Activated effector memory CD4-positive, alpha-beta T cell treated with Interleukin-2 at 50 U/mL for 16 hours (primary cell): ENCODE measurements at places on chromosomes 6 and 20.
A peak's percentile ranks its signal among the peaks of the same experiment; 100 is the strongest.

DNA sequence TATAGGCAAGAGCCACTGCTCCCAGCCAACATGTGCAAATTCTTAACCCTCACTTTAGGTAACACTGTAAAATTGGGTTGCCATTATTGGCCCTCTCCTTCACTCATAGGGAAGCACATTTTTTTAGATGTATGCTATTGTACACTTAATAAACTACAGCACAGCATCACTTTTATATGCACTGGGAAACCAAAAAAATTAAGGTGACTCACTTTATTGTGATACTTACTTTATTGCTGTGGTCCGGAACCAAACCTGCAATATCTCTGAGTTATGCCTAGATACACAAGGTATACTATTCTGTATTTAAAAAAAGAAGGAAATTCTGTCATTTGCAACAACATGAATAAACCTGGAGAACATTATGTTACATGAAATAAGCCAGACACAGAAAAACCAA lies 40.5 kb downstream of the IPCEF1 start:
- DNase-seq: no peak

- DNase-seq: no peak
These were observed 25.8 kb downstream of the MAP7 start for GRCh38 chr6:136524339-136524935.

- DNase-seq: no peak
These were observed 425.5 kb downstream of the TENT5A start for GRCh38 chr6:81326881-81327561.

DNA sequence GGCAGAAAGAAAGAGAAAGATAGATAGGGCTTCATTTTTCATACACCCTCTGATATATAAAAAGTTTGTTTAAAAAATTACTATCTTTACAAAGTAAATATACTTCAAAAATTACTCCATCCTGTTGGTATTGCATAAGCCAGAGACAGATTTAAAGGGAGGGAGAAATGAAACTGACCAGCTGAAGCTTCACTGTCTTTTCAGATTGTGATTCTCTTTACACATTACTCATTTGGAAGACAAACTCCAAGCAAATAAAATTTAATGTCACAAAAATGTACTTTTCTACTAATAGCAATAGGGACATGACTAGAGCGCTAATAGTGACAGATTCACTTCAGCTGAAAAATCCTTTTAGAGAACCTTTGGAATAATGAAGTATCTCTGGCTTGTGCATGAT lies 38.6 kb upstream of the MARCKS start:
- no peak for DNase-seq

DNA sequence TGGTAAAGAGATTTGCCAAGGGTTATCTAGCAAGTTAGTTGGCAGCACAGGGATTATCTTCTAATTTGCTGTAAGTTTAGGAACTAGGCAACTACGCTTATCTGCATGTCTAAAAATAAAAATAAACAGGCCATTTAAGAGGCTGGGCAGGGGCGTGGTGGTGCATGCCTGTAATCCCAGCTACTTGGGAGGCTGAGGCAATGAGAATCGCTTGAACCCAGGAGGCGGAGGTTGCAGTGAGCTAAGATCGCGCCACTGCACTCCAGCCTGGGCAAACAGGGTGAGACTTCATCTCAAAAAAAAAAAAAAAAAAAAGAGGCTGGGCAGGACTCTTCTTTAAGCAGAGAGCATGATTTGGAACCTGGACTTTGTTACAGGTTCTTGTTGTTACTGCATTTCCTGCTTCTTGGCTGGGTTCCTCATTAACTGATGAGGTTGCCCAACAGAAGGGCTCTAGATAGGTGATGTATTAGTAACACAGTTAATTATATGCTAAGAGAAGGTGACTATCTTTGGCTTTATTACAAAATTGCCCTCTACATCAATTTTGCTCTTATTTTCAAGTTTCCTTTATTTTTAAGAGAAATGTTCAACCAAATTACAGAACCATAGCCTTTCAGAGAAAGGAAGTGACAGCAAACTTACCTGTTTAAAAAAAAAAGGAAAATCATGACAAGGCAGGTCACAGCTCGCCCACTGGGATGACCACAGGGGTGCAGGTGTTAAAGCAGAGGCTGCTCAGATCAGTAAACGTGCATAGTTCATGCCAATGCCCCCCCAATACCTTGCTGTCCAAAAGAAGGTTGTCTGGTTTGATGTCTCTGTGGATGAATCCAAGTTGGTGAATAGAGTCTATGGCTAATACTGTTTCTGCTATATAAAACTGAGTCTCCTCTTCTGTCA lies 32.5 kb downstream of the STK38 start:
- no peak for DNase-seq

- no peak for DNase-seq
These were observed 63.0 kb upstream of the TXNDC5 start for GRCh38 chr6:7973584-7973983.

DNA sequence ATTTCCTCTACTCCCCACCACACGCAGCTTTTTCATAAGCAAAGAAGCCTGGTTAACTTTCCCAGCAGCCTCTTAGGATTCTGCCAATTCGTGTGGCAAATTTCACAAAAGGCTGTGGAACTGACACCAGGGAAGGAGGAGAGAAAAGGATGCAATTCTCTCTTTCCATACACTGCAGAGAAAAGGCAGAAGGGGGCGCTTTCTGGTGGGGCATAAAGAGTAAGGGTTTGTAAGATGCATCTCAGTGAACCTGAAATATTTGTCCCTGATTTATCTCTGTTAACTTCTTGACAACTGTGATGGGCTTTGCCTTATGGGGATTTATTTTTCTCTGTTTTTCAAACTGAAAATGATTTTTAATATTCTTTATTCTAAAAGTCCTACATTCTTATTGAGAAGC lies 45.5 kb upstream of the GLP1R start:
- no peak for DNase-seq

DNA sequence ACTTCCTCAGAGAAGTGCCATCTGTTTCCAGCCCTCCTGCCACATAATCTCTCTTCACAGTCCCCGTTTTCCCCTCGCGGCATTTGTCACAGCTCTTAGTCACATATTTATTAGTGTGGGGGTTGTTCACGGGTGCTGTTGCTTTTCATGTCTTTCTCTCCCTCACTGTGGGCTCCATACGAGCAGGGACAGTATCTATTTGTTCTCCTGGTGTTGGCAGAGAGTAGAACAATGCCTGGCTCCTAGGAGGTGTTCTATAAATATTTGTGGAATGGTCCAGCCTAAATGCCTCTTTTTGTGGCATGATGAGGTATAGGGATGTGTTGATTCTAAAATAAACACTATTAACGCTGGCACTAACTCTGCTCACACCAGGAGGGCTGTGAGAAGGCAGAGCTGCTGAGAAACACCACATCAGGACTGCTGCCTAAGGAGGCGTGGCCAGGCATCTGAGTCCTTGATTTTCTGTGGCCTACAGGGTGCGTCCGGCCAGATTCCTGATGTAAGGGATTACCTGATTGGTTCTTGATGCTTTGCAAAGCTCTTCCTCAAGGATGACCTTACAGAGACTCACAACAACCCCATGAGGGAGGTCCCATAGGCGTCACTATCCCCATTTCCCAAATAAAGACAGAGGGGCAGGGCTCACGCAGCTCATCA lies 219.8 kb upstream of the ARID1B start:
- no peak for DNase-seq

GRCh38 chr6:140533526-140533925 lies 1159.1 kb upstream of the CITED2 start:
- DNase-seq: no peak

DNA sequence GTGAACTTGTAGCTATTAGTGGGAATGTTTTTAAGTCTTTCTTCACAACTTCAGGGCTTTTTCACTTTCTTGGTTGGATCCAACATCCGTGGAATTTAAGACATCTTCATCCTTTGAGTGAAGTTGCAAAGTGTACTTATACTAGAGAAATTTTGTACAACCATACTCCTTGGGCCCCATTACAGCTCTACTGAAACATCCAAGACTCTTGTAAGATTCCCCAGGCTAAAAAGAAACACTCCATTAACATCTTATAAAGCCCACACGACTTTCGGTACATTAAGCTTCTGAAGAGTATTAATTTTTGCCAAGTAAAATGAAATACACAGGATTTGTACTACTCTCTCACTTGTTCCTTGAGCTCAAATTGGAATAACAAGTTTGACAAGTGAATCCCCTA lies 5.4 kb downstream of the PCNA start:
- DNase-seq: no peak

GRCh38 chr20:52379723-52380336 lies 188.3 kb upstream of the ZFP64 start:
- DNase-seq: no peak

- DNase-seq: no peak
These were observed 246.5 kb downstream of the HAO1 start for GRCh38 chr20:7693761-7694160.

GRCh38 chr6:168156742-168157265 lies 77.8 kb upstream of the FRMD1 start:
- no peak for DNase-seq

DNA sequence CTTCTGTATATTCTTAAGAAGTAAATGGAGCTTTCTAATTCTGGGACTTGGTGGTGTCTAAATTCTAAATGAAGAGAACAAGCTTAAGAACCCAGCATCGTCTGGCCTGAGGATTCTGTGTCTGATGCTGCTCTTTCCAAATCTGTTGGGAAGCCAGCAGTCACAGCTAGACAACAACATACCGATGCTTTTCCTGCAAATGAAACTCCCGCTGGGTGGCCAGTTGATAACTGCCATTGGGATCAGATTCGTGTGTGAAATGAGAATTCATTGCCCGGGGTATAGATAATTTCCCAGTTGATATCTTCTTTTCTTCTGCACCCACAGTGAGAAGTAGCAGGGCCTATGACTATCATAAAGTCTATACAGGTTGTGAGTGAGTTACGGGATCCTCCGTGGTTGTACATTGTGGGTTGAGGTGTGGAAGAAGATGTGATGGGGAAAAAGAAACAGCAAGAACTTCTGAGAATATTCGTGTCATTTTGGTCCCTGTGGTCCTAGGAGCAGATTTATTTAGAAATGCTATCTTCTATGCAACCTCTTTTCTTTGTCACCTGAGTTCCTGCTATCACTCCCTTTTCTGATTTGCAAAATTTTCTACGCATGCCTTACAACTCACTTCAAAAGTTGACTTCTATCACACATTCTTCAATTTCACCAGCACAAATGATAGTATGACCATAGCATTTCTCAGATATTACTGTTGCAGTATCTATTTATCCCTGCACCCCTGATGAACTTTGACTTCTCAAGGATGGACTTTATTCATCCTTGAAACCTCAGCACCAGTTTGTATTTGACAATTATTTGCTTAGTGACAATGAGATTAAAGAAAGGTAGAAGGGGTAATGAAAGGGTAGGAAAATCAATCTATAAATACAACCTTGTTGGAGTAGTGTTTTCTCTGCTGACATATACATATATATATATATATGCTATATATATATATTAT lies 10.4 kb downstream of the NOX3 start:
- no peak for DNase-seq

GRCh38 chr6:8803181-8803760 lies 367.9 kb upstream of the SLC35B3 start:
- no peak for DNase-seq

DNA sequence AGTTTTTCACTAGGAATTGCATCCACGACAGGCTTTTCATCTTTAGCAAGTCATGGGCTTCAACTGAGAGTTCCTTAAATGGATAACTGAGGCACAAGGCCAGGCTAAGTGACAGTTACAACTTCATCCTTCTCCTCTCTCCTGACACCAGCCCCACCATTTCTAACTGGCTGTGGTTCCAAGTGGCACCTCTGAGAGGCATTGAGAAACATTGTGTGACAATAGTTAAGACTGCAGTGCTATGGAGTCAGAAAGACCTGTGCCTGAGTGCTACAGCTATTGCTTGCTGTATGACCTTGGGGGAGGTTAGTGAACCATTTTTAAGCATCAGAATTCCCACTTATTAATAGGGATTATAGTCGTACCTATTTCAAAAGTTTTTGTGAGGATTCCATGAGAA lies 26.2 kb upstream of the MLIP start:
- DNase-seq: no peak

DNA sequence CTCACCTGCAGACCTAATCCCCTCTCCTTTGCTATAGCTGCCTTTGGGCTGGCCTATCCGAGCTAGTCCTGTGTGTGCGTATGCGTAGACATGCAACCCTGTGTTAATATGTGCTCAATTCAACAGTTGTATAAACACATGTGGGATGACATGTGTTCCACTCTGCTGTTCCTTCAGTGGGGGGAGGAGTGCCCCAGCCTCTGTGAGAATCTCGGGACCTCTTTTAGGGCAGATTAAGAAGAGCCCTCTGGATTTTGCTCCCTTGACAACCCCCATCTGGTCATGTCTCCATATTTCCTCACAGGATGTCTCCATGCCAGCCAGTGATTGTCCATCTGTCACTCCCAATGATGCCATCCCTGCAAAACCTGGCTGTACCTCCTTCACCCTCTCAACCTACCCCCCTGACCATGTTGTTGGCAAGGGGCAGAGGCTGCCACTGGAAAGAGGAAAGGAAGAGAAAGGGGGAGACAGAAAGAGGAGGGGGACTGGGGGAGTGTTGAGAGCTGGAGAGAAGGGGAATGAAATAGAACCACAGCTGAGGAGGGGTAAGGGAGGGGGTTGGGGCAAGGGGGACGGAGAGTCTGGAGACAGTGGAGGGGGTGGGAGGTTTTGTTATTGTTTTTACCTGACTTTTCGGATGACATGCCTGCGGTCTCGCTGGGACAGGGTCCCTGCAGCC lies 417 bp downstream of the PRRT1 start:
- no peak for DNase-seq

- no peak for DNase-seq
These were observed 5.6 kb downstream of the TCEA2 start for GRCh38 chr20:64068386-64069208.

GRCh38 chr6:9205645-9206044 lies 770.3 kb upstream of the SLC35B3 start:
- no peak for DNase-seq

DNA sequence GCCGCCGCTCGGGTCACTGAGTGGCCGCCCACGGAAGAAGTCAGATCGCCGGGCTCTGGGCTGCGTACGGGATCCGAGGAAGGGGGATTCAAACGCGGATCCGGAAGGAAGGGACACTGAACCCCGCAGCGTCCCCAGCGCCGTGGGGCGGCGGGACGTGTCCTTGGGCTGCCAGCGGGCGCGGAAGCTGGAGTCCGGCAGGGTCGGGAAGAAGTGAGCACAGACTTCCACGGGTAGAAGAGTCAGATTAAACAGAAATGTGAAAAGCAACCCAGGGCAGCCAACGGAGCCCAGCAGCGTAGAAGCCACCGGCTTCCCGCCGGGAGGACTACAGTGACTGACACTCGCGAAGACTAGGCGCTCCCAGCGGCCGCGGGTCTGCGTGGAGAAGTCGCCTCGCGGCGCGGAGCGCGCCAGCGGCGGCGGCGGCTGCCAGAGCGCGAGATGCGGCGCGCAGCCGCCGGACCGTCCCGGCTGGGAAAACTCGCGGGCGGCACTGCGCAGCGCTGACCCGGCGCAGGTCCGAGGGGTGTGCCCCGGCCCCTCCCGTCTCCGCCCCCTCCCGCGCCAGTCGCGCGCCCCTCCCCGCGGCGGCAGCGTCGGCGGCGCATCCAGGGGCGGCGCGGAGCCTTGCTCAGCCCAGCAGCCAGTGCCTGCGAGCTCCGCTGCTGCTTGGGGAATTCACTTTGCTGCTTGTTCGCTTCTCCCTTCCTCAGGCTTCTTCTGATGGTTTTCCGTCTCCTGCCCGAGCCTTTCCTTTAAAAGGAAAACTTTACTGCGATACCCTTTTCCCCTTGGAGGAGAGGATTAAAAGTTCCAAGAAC lies at the start of gene SAMD5:
Gene SAMD5, plus strand, starts transcription at position 649 of the 824 bp plus-strand sequence. CDS start 239 bp downstream, outside the sequence.
- no peak for DNase-seq

GRCh38 chr20:48817367-48818030 lies 10.3 kb downstream of the PREX1 start:
- DNase-seq: no peak

GRCh38 chr6:29964887-29965562 lies 22.7 kb downstream of the HLA-A start:
- DNase-seq: peak; percentile 74

GRCh38 chr6:12911427-12911826 lies 194.9 kb downstream of the PHACTR1 start:
- DNase-seq: no peak
